Effector memory CD4-positive, alpha-beta T cell (primary cell): ENCODE measurements at places on chromosomes 13 and 19.

- DNase-seq = no peak
Measured at GRCh38 chr13:81171065-81171647, 830.2 kb upstream of the SPRY2 start.

GRCh38 chr13:86673931-86674431 is 874.8 kb upstream of the SLITRK6 start:
- DNase-seq = no peak

DNA sequence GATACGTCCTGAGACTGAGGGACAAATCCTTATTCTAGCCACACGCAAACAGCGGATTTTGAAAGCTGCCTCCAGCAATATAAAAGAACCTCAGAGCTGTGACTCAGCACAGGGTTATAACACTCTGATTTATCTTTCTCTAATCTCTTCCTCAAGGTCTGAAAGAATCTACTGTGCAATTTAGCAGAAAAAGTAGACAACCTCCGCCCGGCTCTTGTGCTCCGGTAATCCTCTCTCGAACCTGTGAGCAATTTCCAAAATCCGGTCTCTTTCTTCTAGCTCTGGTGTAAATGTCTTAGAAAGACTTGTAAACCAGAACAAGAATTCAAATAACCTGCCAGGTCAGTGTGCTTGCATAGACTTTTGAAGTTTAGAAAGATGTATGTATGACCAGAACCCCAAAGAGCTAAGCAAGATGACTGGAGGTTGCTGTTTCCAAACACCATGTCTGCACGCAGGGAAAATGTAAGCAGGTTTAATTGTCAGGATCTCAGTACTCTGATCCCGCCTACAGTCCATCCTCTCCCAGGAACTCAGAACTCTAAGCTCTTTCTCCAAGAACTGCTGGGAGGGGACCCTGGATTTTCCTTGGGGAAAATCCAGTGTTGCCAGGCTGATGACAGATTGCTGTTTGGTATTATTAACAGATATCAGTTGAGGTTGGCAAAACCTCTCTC is 338.1 kb downstream of the RFC3 start:
- no peak for DNase-seq

- DNase-seq = no peak
Measured at GRCh38 chr19:6500837-6501739, 1.0 kb downstream of the TUBB4A start.

- DNase-seq = no peak
Measured at GRCh38 chr19:40466985-40467734, at the start of gene SPTBN4. TSS of gene SPTBN4 (plus strand) at chr19:40467001. CDS start at chr19:40472622, 5,621 bp downstream.

DNA sequence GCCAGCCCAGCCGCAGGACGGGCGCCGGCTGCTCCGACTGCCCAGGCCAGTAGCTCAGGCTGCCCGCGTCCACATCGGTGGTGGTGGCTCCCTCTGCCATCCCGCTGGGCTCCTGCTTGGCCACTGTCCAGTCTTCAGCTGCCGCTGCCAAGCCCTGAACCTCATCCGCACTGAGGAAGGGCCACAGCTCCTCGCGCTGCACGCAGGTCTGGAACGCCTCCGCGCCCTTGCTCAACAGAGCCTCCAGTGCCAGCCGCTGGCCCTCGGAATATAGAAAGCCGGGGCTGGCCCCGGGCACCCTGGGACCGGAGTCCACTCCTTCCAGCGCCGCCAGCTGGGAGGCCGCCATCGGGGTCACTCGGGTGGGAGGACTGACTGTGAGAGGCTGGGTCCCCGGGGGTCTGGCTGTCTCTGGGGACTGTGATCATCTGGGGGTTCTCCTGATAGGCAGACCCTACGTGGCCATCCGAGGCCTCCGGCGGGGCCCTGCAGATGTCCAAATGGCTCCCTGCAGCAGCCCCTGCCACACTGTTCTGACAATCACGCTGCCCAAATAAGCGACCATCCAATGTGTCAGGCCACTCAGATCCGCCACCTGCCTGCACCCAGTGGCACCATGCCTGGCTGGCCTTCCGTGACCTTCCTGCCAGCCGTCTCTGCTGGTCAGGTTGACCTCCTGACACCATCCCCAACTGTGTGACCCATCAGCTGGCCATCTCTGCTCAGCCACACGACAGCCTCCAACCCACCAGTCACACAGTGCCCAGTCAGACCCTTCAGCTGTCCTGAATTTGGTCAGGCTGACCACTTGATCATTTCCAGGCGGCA is 1.6 kb downstream of the FAM83E start:
- DNase-seq = no peak

DNA sequence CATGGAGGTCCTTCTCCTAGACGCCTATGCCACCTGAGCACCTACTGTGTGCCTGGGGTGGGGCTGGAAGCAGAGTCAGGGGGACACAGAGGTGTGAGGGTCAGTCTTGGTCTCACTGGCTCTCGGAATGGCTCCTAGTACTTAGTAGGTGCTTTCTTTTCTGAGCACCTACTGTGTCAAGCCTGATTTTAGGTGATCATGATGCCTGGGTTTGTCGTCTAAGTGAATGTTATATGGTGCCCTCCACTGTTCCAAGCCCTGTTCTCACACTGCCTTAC is 20.0 kb downstream of the MYH14 start:
- no peak for DNase-seq
